ENCODE measurements at places on chromosomes 1 and 21. TPM values are rescaled to one million over a fixed set of nuclear protein-coding genes. Genes with fewer than 3 reads are reported as not detected.

GRCh38 chr1:218474128-218474527 is 129.0 kb downstream of the TGFB2 start:
- peak overlapping the region; percentile 33 for H3K27ac ChIP-seq
- H3K36me3 ChIP-seq = no peaks in the 10 kb centered on the region
- no peak for DNase-seq
- H3K27me3 ChIP-seq = no peaks in the 10 kb centered on the region

DNA sequence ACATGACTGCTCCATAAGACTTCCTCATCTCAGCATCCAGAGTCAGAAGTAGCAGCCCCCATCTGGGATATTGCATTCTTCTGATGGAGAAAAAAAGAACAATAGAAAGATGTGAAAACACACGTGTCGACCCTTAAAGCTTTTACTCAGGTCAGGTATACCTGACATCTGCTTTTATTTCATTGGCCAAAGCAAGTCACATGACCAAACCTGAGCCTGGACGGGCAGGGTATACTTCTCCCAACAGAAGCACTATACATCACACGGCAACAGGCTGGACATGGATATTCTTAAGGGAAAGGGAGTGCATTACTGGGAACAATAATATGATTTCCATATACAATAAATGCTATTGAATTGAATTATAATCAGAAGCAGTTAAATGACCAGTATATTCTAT is 243.3 kb downstream of the LMO4 start:
- no peaks in the 10 kb centered on the region for H3K4me1 ChIP-seq
- no peak overlapping the region for H3K4me3 ChIP-seq
- H3K27ac ChIP-seq = no peak overlapping the region
- no peak for DNase-seq
- H3K36me3 ChIP-seq = no peaks in the 10 kb centered on the region
- no peaks in the 10 kb centered on the region for H3K27me3 ChIP-seq

- no peaks in the 10 kb centered on the region for H3K4me1 ChIP-seq
- no peaks in the 10 kb centered on the region for H3K27me3 ChIP-seq
- no peak overlapping the region for H3K27ac ChIP-seq
- H3K36me3 ChIP-seq = no peaks in the 10 kb centered on the region
- H3K4me3 ChIP-seq = no peak overlapping the region
Observed at GRCh38 chr1:69858534-69858933, 290.8 kb downstream of the LRRC7 start.

KCNQ4 gene
- 1.5 TPM for total RNA-seq

ARHGAP30 gene
- total RNA-seq = 0.25 TPM

Measured in astrocyte (in vitro differentiated cells and primary cell).